ENCODE measurements at places on chromosomes 7 and 10.
A peak's percentile ranks its signal among the peaks of the same experiment; 100 is the strongest.

DNA sequence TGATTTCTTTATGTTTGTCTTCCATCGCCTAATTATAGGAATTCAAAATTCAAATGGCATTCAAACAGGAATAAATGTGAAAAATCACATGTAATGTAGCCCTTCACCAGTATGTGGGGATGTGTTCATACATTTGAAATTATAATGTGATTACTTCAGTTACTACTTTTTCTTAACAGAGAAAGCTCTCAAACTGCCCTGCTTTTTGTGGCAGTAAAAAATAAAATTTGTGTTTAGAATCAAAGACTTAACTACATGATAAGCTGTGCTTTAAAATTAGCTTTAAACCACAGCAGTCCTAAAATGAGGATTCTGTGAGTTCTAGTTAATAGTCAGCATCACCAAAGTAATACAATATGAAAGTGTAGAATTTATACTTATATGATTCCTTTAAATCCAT lies 7.8 kb upstream of the HERC4 start:
- DNase-seq = peak; percentile 73

DNA sequence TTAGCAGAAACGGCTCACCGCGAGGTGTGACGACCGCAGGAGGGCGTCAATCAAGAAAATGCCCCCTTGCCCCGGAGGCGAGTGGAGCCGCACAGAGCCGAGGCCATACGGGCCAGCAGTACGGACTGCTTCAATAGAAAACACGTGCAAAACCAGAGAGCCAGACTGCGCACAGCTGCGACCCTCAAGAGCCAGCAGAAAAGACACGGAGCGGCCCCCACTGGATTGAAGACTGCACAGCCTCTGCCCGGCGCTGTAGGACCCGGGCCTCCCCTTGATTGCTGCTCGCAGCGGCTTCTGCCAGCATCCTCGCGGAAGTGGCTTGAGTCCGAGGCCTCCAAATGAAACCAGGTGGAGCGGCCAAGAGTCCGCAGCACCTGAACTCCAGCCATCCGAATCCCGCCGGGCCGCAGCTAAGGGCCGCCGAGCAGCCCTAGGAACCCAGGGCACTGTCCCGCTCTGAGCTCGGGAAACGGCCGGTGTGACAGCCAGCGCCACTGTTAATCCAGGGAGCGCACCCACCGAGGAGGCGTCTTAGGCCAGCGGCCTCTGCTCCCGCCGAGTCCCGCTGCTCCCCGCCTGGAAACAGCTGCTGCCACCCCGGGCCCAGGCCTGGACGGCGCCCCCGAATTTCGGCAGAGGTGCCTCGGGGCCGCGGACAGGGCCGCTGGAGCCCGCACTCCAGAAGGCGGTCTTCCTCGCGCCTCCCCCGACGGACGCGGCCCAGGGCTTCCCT lies 660 bp upstream of the HHEX start:
- DNase-seq = no peak

DNA sequence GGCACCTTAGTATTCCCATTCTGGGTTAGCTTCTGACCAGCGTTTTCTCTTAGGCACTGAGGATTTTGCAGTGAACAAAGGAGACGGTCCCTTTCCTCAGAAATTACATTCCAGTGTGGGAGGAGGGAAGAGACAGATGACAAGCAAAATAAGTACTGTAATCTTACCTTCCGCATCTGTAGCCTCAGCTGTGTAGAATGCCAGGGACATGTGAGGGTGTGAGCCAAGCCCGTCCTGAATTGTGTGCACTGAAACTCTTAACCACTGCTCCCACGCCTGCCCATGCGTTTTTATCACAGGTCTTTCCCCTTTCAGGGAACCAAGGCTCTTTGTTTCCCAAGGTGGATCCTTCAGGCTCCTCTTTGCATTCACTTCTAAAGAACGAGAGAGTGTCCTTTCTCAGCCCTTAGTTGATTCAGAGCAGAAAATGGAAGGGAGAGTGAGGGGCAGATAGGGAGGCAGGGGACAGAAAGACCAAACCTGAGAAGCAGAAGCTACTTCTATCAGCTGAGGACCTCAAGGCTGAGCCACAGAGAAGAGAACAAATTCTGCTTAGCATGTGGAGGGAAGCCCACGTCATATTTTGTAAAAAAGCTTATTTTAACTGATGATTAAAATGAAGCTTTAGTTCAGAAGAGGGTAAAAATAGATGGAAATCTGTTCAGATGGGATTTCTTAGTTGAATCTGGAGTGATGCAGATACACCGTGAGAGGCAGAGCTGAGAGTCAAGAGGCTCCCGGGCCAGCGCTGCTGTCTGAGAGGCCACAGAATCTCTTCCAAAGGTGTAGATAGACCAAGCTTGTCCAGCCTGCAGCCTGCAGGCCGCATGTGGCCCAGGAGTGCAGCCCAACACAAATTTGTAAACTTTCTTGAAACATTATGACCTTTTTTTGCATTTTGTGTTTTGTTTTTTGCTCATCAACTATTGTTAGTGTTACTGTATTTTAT lies 122.5 kb downstream of the CCNY start:
- no peak for DNase-seq

DNA sequence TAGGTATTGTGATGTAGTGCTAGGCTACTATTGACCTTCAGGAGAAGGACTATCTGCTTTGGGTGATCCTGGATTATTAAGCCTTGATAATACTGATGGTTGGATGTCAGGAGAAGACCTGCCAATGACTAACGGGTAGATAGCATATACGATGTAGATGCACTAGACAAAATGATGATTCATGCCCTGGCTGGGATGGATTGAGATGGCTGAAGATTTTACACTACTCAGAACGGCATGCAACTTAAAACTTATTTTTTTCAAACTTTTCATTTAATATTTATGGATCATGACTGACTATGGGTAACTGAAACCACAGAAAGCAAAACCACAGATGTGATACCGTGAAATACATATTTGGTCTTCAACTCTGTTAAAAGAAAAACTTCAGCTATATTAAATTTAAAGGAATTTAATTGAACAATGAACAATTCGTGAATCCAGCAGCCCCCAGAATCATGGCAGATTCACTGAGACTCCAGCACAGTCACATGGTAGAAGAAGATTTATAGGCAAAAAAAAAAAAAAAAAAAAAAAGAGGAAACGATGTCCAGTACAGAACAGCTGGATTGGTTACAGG lies 124.6 kb upstream of the CDK13 start:
- DNase-seq = peak; percentile 54

DNA sequence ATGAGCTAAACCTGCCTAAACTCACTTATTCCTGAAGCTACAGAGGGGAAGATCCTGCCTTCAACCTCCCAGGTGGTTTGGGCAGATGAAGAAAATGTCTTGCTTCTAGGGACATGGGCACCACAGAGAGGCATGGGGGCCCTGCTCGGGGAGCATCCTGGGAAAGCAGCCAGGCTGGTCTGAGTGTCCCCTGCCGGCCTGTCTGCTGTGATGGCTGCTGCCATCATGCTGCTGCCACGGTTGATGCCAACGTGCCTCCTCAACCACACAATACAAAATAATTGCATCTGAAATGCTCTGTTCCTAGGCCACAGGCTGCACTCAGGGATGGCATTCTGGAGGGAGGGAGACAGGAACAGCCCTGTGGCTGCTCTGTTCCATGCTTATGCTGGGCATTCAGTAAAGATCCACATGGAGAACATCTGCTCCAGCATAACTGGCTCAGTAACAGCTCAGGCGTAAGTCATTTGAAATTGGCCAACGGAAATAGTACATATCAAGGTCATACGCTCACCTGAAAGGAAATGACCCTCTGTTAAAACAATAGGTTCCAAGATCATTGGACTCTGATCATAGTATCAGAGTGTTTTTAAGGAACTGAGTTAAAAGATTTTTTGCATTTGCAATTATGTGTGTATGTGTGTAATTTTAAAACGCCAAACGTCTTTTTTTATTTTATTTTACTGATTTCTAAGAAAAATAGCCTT lies 299.0 kb downstream of the TNS3 start:
- no peak for DNase-seq

DNA sequence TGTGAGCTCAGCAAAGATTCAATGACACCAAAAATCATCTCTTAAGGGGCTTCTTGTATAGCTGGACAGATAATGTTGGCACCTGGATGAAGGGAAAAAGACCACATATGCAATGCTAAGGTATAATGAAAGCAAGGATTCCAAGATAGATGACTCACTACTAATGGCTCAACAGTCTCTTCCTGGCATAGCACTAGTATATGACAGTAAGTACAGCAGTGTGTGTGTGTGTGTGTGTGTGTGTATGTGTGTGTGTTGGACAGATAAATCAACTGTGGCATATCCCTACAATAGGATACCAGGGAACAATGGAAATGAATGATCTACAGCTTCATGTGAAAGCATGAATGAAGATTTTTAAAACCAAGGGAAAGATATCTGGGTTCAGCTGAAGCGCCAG lies 257.1 kb downstream of the SFMBT2 start:
- peak; percentile 42 for DNase-seq

DNA sequence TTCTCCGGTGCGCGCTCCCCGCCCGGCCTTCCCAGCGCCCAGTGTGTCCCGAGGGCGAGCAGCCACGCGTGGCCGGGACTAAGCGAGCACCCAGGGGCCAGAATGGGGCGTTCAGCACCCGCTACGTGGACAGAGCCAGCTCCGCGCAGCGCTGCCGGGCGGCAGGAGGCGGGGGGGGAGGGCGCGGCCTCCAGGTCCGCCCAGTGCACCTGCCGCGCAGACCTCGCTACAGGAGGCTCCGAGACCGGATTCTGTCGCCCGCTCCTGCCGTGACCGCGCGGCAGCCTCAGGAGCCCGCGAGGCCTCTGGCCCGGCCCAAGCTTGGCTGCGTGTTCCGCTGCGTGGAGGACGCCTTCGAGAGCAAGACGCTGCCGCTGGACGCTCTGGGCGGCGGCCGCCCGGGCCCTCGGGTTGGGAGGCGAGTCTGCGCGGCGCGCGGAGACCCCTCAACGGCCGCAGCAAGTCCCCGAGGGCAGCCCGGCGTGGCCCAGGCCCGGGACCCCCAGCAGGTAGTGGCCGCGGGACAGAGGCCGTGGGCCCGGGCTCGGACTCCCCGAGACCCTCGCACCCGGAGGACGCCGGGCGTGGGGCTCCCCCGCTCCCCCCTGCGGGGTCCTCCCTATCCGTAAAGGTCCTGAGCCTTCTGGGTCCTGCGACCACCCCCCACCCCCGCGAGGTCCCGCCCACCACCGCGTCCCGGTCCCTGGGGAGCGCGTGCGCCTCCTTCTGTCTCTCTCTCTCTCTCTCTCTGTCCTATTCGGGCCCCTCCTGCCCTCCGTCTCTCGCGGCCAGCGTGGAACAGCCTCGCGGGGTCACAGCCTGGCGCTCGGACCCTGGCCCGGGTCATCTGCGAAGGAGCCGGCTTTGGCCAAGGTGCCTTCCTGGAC lies 904 bp upstream of the DPYSL4 start:
- no peak for DNase-seq

- DNase-seq = no peak
Observed at GRCh38 chr7:129110258-129110981, 34.1 kb upstream of the TSPAN33 start.

- DNase-seq = no peak
Observed at GRCh38 chr7:91239772-91240171, 24.5 kb upstream of the FZD1 start.

GRCh38 chr7:88686468-88687229 lies 72.9 kb upstream of the ZNF804B start:
- DNase-seq = no peak

DNA sequence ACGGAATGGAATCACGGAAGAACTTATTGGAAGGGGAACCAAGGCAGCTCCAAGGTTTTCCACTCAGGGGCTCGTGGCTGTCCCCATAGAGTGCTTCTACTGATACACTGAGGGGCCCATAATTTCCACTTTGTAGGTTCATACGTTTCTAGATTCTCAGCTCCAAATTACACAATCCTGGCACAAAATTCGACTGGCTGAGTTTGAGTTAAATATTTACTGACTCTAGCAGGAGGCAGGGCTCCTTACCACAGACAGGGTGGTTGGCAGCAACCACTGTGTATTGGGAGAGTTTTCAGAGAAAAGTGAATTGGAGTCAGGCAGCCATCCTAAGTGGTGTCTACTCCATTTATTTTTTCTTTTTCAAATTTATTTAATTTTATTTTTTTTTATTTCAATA lies 55.4 kb upstream of the SEC61G start:
- DNase-seq = no peak

DNA sequence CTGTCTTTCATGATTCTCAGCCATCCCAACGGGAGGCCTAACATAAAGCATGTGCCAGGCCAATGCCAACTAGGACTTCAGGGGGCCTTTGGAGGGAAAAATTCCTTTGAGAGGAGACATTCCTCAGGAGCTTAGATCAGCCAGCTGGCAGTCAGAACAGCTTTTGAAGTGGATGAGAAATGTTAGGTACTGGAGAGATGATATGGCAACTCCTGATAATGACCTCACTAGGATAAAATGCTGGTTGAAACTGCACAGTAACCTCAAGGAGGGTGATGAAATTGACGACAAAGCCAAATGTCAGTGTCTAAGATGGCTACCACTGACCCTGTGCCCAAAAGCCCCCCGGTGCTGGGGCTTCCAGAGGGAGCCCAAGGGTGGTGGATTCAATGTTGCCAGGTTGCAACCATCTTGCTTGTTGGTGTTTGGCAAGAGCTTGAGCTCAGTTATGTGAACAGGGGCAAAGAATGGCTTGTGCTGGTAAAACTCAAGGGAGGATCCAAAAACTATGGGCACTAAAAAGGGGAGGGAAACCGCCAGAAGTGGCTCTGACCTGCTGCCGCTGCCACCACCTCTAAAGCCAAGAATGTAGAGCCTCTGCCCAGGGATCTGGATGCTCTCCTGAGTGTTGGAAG lies 121.2 kb downstream of the UBE2H start:
- peak; percentile 89 for DNase-seq

DNA sequence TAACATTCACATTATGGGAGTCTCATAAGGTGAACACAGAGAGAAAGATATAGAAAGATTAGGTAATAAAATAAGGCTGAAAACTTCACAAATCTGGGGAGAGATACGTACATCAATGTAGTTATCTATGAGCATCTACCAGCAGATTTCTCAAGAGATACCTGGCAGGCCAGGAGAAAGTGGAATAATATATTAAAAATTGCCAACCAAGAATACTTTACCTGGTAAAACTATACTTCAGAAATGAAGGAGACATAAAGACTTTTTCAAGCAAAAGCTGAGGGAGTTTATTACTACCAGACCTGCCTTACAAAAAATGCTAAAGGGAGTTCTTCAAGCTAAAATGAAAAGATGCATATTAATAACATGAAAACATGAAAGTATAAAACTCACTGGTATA lies 78.8 kb upstream of the COMTD1 start:
- no peak for DNase-seq
